Psoas muscle (tissue), 8 donors: ENCODE measurements at places on chromosomes 7 and 10. TPM values are rescaled to one million over a fixed set of nuclear protein-coding genes. Genes with fewer than 3 reads are reported as not detected.
A peak's percentile ranks its signal among the peaks of the same experiment; 100 is the strongest.

- peak overlapping the region; percentile 50 for H3K4me3 ChIP-seq
- H3K27ac ChIP-seq, result peak overlapping the region; percentile 76
- peaks cover 74% of the 10 kb centered on the region for H3K4me1 ChIP-seq
- DNase-seq, result peak; percentile 77
These were observed 46.7 kb downstream of the PARD3 start for GRCh38 chr10:34768261-34768971.

DNA sequence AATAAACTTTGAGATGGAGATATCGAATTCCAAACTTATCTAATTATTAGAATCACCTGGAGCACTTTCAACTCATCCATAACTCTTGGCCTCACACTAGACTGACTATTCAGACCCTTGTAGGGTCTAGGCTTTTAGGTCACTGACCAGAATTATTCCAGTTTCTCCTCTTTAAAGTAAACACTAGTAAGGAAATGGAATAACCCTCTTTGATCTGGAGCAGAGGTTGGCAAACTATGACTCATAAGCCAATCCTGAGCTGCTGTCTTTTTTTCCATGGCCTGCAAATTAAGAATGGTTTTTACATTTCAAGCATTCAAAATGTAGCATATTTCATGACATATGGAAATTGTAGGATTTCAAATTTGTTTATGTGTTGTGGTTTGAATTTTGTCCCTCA, 1601.9 kb downstream of the REEP3 start:
- H3K36me3 ChIP-seq, result no peaks in the 10 kb centered on the region
- H3K27me3 ChIP-seq, result no peaks in the 10 kb centered on the region
- no peak for DNase-seq
- no peak overlapping the region for H3K27ac ChIP-seq
- H3K4me1 ChIP-seq, result no peaks in the 10 kb centered on the region
- no peak overlapping the region for H3K4me3 ChIP-seq

GRCh38 chr7:131533151-131533559, 23.3 kb downstream of the PODXL start:
- H3K4me1 ChIP-seq, result peaks cover 13% of the 10 kb centered on the region
- H3K27me3 ChIP-seq, result no peaks in the 10 kb centered on the region
- no peak for DNase-seq
- peak overlapping the region; percentile 41 for H3K27ac ChIP-seq
- no peak overlapping the region for H3K4me3 ChIP-seq
- no peaks in the 10 kb centered on the region for H3K36me3 ChIP-seq

DNA sequence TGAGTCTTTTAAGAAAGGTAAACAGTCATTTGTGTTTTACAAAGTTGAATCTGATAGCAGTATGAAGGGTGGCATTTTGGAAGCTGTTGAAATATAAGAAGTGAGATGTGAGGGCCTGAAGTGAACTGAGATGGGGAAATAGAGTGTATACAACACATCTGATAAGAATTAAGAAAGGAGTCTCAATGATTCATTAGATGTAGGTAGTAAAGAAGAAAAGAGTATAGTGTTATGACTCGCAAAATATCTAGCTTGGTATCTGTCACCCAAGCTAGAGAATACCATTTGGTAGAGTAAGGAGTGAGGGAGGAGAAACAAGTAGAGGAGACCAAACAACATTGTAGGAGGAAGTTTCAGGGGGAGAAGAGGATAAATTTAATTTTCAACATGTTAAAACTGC, 5.3 kb downstream of the PTPN12 start:
- no peak overlapping the region for H3K27ac ChIP-seq
- DNase-seq, result no peak
- H3K4me1 ChIP-seq, result peaks cover 33% of the 10 kb centered on the region
- H3K4me3 ChIP-seq, result no peak overlapping the region

The BHLHA15 gene
- not detected for total RNA-seq

DNA sequence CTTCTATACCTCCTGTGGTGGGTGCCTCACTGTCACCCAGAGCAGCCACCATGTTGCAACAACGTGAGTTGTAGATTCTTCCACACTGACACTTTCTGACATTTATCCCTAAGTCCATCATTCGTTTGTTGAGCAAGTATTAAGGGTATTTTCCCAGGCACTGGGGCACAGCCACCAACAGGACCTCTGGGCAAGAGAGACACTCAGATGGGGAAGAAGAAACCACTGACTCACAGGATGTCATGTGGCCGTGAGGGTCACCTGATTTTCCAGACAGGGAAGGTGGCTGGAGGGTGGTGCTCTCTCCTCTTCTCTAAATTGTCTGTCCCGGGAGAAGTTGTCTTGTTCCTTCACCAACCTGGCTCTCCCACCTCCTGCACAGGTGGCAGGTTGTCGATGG, 51.7 kb upstream of the PPIF start:
- no peaks in the 10 kb centered on the region for H3K4me1 ChIP-seq
- no peak for DNase-seq
- no peaks in the 10 kb centered on the region for H3K36me3 ChIP-seq
- no peaks in the 10 kb centered on the region for H3K27me3 ChIP-seq
- H3K4me3 ChIP-seq, result no peak overlapping the region

GRCh38 chr7:25613912-25614311, 385.6 kb upstream of the NPVF start:
- no peaks in the 10 kb centered on the region for H3K27me3 ChIP-seq
- no peak overlapping the region for H3K27ac ChIP-seq
- no peak overlapping the region for H3K4me3 ChIP-seq
- no peak for DNase-seq
- H3K36me3 ChIP-seq, result no peaks in the 10 kb centered on the region

DNA sequence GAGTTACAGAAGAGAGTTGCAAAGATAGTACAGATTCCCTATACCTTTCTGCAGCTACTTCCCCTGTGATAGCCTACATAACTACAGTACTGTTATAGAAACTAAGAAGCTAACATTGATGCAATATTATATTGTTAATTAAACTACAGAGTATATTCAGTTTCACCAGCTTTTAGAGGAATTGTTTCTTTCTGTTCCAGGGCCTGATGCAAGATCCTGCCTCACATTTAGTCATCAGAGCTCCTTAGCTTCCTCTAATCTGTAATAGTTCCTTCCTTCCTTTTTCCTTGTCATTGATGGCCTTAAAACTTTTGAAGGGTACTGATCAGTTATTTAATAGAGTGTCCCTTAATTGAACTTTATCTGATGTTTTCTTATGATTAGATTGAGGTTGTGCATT, 56.8 kb downstream of the SDHAF3 start:
- no peaks in the 10 kb centered on the region for H3K36me3 ChIP-seq
- no peaks in the 10 kb centered on the region for H3K4me1 ChIP-seq
- DNase-seq, result no peak
- H3K27ac ChIP-seq, result no peak overlapping the region
- H3K4me3 ChIP-seq, result no peak overlapping the region
- no peaks in the 10 kb centered on the region for H3K27me3 ChIP-seq

The GDF2 gene
- not detected for total RNA-seq

The LLCFC1 gene
- total RNA-seq, result not detected

The CTAGE15 gene
- not detected for total RNA-seq

DNA sequence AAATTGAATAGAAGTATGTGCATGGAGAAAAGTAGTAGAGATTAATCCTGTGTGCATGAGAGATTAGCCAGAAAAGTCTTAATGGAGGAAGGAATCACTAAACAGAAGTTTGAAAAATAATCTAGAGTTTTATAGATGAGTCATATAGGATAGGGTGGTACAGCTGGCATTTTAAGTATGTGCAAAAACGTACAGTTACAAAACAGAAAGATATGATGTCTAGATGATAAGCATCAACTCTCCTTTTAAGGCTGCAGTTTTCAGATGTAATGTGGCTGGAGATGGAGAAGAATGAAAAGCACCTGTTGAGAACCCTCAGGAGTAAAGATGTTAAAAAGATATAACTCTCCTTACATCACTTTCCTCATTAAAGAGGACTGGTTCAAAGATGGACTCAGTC, 271.3 kb downstream of the STK31 start:
- no peak for DNase-seq
- H3K4me1 ChIP-seq, result no peaks in the 10 kb centered on the region

- H3K4me1 ChIP-seq, result peaks cover 97% of the 10 kb centered on the region
- H3K4me3 ChIP-seq, result no peak overlapping the region
- no peaks in the 10 kb centered on the region for H3K36me3 ChIP-seq
- peak overlapping the region; percentile 75 for H3K27ac ChIP-seq
These were observed 85.0 kb downstream of the ZMIZ1 start for GRCh38 chr10:79153745-79154144.

DNA sequence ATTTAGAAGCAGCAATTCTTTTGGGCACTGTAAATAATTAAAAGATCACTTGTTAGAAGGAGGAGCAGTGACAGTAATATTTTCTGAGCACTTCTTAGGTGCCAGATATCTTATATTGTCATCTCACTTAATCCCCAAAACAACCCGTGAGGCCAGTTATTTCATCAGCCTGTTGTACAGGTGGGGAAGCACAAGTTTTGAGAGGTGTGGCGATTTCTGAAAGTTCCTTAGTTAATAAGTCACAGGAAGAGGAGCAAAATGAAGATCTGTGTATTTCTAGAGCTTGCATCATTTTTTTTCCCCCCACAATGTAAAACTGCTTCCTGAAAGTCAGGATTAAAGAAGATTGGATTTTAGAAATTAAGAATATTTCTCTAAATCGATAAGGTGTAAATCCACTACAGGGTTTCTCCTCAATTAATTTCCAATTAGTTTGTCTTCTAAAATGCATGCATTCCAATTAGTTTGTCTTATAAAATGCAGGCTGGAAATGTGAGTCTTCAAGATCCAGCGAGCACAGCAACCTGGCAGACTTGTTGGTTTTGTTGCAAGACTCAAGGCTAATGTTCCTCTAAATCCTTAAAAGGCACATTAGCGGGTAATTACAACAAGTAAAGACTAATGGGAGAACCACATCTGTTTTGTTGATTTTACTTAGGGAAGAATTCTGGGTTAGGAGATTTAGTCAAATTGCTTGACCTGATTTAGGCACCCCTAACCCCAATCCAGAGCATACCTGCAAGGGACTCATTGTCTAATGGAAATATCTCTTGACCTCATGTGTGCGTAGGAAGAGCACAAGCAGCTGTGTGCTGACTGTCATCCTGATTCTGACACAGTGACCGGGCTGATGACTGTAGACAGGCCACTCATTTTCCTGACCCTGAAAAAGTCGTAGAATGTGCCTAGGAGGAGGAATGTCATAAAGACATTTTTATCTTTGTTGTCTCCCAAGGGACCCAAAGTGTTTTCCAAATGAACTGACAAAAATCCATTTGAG, 272.0 kb downstream of the BAMBI start:
- H3K4me3 ChIP-seq, result no peak overlapping the region
- no peak overlapping the region for H3K27ac ChIP-seq
- DNase-seq, result no peak
- no peaks in the 10 kb centered on the region for H3K4me1 ChIP-seq
- H3K36me3 ChIP-seq, result no peaks in the 10 kb centered on the region
